Activated CD4-positive, alpha-beta T cell treated with anti-CD3 and anti-CD28 coated beads, Interleukin-2, amount 10 ng/mL, durations not matched to agents 7 days and 5 days (primary cell): ENCODE measurements at places on chromosomes 2 and 18. TPM values are rescaled to one million over a fixed set of nuclear protein-coding genes. Genes with fewer than 3 reads are reported as not detected.

Gene ANKRD30BL
- total RNA-seq = not detected

- H3K4me1 ChIP-seq = peaks cover 33% of the 10 kb centered on the region
- H3K36me3 ChIP-seq = peaks cover 3% of the 10 kb centered on the region
- peak; percentile 49 for DNase-seq
- peaks cover 61% of the 10 kb centered on the region for H3K27me3 ChIP-seq
- peak overlapping the region; percentile 80 for H3K4me3 ChIP-seq
Measured at GRCh38 chr2:224038049-224038829, 847 bp downstream of the SERPINE2 start.

DNA sequence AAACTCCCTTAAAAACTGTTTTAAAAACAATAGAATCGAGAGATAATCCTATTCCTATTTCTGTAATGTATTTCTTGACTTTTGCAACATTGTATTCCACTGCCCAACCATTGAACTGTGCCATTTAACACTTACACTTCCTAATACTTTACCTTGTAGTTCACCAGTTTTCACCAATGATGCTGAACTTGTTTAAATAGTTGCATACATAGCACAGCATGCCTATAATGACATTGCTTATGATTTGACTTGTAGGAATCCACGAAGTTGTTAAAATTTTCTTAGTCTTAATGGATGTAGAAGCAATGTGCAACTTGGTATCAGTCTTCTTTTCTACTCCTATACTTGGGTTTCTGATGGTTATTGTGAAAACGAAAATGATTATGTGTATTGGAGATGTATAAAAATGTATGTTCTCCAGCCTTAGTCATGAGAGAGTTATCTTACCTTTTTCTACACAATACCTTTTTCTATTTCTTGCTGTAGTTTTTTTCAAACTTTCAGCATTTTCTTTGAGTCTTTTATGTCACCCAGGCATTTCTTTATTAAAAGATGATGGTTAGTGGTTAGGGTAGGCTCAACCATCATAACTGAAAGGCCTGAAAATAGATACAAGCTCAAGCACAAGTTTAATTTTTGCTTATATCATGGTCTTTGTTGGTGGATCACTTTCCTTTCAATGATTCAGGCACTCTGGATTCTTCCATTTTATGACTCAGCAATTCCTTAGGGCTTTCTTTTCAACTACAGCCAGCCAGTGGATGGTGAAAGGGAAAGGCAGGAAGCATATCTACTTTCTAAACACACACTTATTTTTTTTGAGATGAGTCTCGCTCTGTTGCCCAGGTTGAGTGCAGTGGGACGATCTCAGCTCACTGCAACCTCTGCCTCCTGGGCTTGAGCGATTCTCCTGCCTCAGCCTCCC is 9.4 kb downstream of the GPD2 start:
- H3K4me3 ChIP-seq = no peak overlapping the region
- no peak overlapping the region for H3K27ac ChIP-seq
- peaks cover 15% of the 10 kb centered on the region for H3K36me3 ChIP-seq

GRCh38 chr2:45469314-45470099 is 141.6 kb downstream of the SRBD1 start:
- H3K4me3 ChIP-seq = no peak overlapping the region
- no peaks in the 10 kb centered on the region for H3K27me3 ChIP-seq
- H3K36me3 ChIP-seq = no peaks in the 10 kb centered on the region
- H3K27ac ChIP-seq = no peak overlapping the region
- H3K4me1 ChIP-seq = no peaks in the 10 kb centered on the region

- H3K36me3 ChIP-seq = no peaks in the 10 kb centered on the region
- no peak overlapping the region for H3K4me3 ChIP-seq
- H3K4me1 ChIP-seq = no peaks in the 10 kb centered on the region
Measured at GRCh38 chr18:6406075-6406909, 8.4 kb downstream of the L3MBTL4 start.
